Hematopoietic multipotent progenitor cell (in vitro differentiated cells): ENCODE measurements at places on chromosomes 6 and 20.

DNA sequence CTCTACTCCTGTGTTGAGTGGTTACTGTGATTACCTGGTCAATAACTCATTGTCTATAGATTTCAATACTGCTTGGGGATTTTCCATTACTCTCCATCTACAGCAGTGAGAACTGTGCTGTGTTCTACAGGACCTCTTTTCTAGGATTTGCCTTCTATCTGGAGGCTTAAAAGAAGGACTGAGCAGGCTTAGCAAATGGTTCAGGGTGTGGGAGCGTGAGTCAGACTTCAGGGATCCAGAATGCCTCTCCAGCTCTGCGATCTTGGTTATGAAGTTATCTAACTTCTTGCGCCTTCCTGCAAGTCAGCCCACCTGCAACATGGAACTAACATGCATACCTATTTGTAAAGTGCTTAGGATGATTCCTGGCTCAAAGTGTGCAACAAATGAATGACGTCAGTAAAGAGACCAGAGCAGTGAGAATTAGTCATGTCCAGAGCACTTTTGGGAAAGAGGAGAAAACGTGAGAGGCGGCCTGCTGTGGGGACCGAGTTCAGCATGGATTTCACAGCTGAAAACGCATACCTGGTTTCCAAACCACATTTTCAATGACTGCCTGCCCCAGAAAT lies 610.1 kb upstream of the CDH4 start:
- no peak for DNase-seq

- DNase-seq: no peak
Measured at GRCh38 chr6:127641905-127642304, 64.9 kb downstream of the C6orf58 start.

DNA sequence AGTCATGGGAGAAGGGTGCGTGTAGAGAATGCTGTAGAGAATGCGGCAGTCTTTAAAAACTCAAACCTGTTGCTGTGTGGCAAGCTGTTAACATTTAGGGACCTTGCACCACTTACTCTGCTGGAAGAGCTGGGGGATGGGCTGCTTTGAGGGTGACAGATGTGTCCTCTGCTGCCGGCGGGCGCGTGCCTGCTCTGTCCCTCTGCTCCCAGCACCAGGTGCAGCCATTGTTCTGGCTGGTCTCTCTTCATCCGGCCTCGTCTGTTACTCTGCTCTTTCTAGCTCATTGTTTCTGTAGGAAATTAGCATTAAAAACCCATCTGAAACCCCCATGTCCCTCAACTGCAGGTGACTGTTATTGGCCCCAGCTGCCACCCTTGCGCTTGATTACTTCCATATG lies 78.5 kb downstream of the CBFA2T2 start:
- no peak for DNase-seq

- DNase-seq: no peak
Measured at GRCh38 chr6:11747021-11747420, 31.6 kb downstream of the ADTRP start.

DNA sequence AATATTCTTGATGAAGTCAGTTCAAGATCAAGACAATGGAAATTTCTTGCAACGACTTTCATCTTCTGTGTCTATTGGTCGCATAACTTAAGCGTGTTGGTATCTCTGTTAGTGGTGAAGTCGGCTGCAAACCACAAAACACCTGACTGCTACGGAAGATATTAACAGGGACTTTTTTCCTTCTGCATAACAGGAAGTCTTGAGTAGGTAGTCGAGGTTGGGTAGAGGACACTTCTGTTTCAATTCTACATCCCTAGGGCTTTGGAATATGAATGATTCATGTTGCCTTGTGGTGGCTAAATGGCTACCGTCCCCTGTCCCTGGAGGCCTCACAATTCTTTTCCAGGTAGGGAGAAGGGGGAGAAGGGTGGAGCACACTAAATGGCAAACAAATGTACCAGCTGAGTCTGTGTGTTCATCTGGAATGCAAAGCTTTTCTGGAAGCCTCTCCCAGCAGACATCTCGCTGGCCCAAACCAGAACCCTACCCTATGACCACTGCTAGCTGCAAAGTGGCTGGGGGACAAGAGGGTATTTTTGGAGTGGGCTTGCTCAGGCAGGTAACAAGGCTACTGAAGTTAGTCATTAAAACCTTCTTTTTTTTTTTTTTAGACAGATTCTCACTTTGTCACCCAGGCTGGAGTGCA lies 34.6 kb upstream of the NKX2-2 start:
- peak; percentile 50 for DNase-seq

GRCh38 chr6:132400555-132400882 lies 756 bp downstream of the MOXD1 start:
- no peak for DNase-seq

DNA sequence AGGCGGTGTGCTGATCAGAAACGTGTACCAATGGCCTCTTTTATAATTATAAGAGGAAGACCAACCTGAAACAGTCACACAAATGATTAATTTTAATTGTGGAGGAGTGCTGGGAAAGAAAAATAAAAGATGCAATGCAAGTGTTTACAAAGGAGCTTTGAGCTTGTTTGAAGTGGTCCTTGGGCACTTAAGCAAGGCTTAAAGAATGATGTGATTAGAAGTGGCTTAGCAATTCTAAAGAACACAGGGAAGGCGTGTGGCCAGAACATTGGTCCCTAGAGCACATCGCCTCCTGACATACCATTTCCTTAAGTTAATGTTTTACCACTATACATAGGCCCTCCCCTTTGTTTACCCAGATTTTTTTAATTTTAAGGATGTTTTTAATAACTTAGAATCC lies 26.1 kb downstream of the PTPN1 start:
- DNase-seq: no peak

DNA sequence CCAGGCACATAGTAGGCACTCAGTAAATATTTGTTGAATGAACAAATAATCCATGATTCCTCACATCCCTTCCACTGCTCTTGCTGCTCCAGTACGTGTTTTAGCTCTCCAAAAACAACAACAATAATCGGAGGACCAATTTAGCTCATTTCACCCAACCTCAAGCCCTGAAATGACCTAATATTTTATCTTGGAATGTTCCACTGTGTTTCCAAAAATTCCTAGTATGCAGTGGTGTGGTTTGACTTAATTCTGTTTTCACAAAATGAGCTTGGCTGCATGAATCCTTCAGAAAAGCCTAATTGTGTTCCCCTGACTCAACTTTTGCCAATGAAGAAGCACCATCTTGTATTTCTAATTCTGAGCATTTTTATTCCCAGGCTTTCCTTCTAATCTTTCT lies 168.0 kb upstream of the PHACTR1 start:
- DNase-seq: no peak

- DNase-seq: no peak
Measured at GRCh38 chr6:161351858-161352257, 78.0 kb upstream of the AGPAT4 start.

- DNase-seq: no peak
Measured at GRCh38 chr6:126886106-126886505, 232.4 kb upstream of the RSPO3 start.

DNA sequence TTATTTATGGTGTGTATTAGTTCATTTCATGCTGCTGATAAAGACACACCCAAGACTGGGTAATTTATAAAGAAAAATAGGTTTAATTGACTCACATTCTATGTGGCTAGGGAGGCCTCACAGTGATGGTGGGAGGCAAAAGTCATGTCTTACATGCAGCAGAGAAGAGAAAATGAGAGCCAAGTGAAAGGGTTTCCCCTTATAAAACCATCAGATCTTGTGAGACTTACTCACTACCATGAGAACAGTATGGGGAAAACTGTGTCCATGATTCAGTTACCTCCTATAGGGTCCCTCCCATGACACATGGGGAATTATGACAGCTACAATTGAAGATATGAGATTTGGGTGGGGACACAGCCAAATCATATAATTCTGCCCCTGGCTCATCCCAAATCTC lies 150.0 kb upstream of the AHI1 start:
- no peak for DNase-seq

DNA sequence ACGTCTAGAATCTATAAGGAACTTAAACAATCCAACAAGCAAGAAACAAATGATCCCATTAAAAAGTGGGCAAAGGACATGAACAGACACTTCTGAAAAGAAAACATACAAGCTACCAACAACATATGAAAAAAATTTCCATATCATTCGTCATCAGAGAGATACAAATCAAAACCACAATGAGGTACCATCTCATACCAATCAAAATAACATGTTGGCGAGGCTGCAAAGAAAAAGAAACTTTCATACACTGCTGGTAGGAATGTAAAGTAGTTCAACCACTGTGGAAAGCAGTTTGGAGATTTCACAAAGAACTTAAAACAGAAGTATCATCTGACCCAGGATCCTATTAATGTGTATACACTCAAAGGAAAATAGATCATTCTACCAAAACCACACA lies 243.9 kb upstream of the RUNX2 start:
- no peak for DNase-seq

DNA sequence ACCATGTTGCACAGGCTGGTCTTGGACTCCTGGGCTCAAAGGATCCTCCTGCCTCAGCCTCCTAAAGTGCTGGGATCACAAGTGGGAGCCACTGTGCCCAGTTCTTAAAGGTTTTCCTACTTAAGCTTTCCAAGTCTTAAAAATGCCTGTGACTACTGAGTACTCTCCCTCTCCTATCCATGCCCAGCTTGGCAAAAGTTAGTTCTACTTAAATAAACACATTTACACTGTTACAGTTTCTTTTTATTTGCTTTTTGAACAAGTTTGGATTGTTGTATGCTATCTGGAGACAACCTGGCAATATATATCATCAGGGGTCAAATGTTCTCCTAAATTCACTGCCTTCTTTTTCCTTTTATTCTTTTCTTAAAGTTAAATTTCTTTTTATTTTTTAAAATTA lies 61.0 kb upstream of the GCM1 start:
- DNase-seq: no peak

DNA sequence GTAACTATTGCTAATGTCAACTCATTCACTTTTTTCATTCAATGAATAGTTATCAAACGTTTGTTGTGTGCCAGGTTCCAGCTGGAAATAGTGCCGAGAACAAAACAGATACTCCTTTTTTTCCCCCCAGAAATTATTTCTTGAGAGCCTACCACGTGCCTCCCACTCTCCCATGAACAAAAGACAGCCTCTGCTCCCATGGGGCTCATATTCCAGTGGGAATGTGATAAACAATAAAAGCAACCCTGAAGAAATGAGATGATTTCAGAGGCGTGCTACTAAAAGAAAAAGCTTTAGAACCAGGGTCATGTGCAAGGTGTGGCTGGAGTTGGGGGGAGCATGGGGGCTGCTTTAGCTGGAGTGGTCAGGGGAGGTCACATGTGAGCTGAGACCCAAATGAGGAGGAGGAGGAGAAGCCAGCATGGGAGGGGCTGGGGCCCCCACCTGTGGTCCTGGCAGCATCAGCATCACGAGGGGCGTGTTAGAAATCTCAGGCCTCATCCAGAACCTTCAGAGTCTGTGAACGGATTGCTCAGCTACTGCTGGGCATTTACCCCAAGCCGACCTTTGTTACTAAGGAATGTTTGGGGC lies 157.4 kb downstream of the EYA2 start:
- DNase-seq: no peak

DNA sequence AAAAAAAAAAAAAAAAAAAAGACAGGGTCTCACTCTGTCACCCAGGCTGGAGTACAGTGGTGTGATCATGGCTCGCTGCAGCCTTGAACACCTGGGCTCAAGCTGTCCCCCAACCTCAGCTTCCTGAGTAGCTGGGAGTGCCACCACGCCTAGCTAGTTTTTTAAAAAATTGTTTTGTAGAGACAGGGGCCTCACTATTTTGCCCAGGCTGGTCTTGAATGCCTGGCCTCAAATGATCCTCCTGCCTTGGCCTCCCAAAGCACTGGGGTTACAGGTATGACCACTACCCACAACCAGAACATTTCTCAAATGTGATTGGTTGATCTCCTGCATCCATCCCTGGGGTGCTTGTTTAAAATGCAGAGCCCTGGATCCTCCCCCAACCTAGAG lies 5.6 kb upstream of the RBCK1 start:
- no peak for DNase-seq

GRCh38 chr6:31357886-31358285 lies 907 bp upstream of the HLA-B start:
- DNase-seq: no peak

DNA sequence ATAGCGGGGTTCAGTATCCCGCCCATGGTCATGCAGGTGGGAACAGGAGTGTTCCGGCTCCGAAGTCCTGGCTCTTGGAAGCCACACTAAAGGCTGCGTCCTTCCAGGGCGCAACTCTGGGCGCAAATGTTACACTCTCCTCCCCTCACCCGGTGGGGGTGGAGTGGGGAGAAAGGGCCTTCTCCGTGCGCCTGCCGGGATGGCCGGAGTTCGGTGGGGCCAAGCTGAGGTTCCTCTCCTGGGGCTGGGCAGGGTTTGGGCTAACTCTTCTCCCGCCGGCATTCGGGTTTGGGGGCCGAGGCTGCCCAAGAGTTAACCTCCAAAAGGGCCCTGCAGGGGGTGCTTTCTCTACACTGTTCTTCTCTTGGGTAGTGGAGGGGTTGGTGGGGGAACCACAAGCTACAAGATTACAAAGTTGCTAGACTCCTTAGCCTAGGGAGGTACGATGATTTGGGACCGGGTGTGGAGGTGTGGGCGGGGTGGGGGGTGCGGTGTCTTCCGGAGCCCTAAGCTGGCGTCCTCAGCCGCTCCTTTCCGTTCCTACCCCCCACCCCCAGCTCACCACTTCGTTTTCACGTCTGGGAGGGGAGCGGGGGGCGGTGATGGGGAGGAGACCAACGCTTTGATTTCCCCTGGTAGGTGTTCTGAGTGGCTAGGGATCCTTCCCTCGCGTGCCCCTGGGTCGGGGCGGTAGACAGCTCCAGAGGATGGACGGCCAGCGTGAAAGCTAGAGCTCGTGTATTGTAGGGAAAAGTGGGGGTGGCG lies 12.3 kb downstream of the NRN1 start:
- DNase-seq: no peak

GRCh38 chr6:147194652-147195411 lies 9.4 kb upstream of the STXBP5 start:
- peak; percentile 64 for DNase-seq

DNA sequence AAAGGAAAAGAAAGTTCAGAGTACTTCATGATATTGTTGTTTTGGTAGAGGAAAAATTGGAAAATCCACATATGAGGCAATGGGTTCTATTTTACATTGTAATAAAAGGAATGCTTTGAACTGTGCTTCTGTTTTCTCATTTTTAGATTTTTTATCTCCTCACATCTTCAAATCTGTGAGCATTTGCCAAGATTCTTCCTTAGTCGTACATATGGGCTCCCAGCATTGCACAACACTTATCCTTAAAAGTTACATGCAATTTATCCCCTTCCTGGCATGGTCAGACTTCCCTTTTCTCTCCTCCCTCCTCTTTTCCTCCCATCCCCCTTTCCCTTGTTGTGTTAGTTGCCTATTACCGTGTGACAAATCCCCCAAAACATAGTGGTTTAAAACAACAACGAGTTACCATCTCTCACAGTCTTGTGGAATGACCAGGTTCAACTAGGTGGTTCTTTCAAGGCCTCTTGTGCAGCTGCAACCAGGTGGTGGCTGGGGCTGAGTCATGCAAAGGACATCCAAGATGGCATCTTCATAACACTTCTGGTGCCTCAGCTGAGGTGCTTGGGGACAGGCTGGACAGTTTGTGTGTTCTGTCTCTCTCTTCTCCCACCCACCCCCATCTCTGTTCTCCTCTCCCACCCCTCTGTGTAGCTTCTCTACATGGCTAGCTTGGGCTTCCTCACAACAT lies 68.7 kb downstream of the TXNDC5 start:
- DNase-seq: no peak
